ENCODE measurements at places on chromosomes 5 and 9.
A peak's percentile ranks its signal among the peaks of the same experiment; 100 is the strongest.

DNA sequence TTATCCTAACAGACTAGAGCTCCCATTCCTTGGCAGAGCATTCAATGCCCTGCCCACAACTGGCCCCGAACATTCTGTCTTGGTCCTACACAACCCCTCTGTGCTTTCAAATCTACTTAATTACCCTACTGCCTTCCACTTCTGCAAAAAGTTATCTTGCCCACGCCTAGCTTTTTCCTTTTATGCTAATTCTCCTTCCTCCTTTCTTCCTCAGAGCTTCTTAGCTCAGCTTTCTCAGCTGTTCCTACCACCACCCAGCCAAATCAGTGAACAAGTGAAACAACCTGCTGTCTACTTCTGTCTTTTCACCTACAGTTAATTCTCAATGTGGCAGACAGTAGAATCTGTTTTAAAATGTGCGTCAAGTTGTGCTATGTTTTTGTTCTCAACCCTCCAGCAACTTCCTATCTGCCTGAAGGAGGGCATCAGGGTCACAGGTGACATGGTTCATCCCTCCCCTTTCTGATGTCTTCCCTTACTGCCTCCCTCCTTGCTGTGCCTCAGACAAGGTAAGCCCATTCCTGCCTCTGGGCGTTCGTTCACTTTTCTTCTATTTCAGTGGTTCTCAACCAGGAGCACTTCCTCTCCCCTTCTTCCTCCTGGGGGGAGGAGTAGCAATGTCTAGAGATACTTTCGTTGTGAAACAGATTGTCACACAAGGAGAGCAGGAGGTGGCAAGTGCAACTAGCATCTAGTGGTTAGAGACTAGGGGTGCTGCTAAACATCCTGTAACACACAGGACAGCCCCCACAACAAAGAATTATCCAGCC is 1.3 kb upstream of the REEP5 start:
- DNase-seq: no peak

GRCh38 chr9:16012621-16013020 is 459.8 kb downstream of the CCDC171 start:
- no peak for DNase-seq

DNA sequence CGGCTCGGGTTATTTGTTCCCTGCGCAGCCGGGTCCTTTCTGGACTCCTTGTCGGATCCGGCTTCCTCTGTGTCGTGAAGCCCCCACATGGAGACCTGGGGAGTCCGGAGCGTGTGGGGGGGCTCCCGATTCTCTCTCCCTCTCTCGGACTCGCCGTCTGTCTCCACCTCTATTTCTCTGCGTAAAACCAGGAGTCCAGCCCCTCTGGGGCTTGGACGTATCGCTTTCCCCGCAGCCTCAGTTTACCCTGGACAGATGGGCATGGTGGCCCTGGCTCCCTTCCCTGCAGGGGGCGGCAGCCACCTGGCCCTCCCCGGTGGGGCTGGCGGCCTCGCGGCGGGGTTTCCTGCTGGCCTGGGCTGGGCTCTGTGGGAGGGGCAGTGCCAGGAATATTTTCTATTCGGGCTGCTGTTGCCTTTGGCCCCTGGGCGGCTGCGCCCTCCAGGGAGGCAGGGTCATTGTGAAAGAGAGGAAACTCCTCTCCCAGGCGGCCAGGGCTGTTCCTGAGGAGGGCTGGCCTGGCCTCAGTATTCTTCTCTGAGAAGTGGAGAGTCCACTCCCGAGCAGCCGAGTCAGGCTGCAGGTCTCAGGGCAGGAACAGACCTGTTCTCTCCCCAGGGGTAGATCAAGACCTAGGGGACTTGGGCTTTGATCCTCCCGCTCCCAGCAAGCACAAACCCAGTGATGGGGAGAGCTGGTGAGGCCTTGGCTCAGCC is 665 bp downstream of the ASS1 start:
- DNase-seq: no peak

DNA sequence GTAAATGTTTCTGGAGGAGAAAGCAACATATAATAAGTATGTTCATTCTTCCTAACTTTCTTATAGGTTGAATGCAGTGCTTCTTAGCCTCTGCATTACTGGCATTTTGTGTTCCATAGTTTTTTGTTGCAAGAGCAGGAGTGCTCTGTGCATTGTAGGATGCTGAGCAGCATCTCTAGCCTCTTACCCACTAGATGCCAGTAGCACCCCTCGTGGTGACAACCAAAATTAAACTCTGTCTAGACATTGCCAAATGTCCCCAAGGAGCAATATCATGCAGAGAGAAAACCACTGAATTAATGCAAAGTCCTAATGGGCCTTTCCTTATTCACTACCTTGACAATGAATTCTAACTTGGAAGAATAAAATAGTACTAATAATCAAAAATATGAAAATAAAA is 147.0 kb downstream of the GLIS3 start:
- DNase-seq: no peak

GRCh38 chr5:165282491-165282890 is 1777.1 kb downstream of the MAT2B start:
- DNase-seq: no peak

DNA sequence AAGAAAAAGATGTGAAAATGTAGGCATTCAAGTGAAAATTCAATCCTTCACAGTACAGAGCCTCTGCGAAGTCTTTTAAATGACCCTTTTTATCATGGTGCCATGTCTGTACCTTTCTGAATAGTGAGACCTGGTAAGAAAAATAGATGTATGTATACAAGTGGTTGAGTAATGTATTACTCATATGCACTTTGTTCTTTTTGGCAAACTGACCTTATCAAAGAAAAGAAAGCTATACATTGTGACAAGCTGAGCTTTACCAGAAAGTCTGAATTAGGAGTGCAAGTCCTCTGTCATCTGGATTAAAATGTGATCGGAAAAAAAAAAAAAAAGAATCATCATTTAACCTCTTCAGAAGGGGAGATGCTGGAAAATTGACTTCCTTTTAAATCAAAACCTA is 356.4 kb upstream of the CCNH start:
- no peak for DNase-seq

DNA sequence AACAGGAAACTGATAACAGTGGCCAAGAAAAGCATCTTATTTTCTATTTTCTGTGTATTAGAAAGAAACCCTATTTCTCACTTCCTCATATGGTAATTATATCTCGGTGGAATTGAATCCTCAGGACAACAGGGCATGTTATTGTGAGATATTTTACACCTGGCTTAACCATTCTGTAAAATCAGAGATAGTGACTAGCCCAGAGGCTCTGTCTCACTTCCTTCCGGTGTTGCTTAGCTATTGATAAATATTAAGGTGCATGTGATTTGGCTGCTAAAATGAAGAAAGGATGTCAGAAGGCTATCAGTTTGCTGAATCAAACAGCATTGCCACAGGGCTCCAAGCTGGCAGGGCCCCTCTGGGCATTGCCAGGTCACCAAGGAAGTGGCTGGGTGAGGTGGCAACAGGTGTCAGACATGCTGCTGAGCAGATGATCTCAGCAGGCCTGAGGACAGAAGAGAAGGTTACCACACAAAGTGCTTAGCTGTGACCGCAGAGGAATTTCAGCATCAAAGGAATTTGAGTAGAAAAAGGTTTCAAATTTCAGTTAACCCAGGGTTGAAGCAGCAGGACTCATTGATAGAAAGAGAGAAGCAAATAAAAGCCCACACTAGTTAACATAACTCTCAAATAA is 330.7 kb downstream of the PDE4D start:
- peak; percentile 7 for DNase-seq

DNA sequence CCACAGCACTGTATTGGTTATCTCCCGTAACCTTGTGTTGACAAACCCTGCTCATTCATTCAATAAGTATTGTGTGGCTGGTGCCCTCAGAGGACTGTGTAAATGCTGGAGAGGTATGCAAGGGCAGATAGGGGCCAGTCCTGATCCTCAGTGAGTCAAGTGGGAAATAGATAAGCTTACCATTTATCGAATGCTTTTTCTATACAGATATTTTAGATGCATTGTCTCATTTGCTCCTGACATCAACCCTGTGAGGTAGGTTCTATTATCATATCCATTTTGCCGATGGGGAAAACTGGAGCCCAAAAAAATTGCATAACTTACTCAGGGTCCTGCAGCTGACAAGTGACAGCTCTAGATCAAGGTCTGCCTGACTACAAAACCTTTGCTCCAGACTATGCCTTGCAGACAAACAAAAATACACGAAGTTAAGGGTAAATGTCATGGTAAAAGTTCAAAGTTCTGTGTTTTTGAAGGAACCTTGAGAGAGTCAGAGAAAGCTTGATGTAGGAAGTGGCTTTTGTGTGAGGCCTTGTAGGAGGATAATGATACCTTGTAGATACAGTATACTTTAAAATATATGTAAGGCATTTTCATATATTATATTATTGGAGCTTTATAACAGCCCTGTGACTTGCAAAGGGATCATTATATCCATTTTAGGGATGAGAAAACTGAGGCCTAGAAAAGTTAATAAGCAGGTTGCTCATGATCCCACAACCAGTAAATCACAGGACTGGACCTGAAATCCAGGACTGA is 22.7 kb downstream of the CYFIP2 start:
- no peak for DNase-seq

DNA sequence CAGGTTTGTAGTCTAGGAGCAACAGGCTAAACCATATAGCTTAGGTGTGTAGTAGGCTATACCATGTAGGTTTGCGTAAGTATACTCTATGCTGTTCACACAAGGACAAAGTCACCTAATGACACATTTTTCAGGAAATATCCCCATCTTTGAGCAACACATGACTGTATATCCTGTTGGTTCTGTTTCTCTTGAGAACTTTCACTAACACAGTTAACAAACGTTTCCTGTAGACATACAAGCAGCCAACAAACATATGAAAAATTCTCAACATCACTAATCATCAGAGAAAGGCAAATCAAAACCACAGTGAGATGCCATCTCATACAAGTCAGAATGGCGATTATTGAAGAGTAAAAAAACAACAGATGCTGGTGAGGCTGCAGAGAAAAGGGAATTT is 68.2 kb downstream of the NR2F1-AS1 start:
- no peak for DNase-seq

GRCh38 chr5:146027751-146028150 is 77.6 kb downstream of the PLAC8L1 start:
- no peak for DNase-seq

GRCh38 chr5:65625743-65626142 is 916 bp downstream of the SHLD3 start:
- DNase-seq: no peak

DNA sequence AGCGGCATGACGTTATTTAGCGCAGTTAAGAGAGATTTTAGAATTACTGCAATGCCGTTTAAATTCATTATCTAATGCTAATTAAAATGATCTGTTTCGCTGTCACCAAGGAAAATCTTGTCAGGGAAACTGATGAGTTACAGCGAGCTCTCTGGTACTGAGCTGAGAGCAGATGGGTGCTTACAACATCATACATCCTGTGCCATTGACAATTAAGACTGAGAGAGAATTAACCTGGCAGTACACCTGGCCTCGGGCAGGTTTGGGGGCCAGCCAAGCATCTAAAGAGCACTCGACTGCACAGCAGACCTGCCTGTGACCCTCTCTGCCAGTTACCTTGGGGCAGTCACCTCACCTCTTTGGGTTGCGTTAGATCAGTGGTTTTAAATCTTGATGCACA is 55.0 kb downstream of the PUM3 start:
- DNase-seq: no peak

DNA sequence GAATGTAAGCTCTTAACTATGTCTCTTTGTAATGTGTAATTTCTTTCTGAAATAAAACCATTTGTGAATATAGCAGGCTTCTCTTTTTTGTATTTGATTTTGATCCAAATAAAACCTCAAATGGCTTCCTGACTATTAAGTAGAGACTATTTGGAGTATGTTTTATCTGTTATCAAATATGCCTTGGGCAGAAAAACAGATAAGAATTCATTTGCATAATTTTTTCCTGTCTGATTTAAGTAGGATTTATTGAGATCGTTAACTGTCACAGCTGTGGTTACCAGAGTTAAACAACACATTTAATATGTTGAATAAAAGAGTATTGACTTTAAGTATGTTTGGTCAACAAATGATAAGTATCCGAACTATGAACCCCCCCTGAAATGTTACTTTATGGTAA is 104.9 kb downstream of the MELK start:
- no peak for DNase-seq

DNA sequence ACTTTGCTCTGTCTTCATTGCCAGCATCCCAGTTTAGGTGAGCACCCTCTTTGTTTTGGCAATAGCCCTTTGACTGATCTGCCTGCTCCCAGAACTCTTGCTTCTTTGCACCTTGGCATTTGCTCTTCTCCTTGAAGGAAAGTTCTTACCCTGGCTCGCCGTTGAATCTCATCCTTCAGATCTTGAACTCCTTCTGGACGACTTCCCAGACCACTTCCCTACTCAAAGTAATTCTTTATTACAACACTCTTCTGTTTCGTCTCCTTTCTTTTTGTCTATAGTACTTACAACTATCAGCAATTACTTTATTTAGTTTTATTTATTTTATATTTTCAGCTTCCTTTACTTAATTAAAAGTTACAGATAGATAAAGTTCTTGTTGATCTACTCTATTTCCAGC is 1510.1 kb downstream of the MAT2B start:
- no peak for DNase-seq

- no peak for DNase-seq
These were observed 117.0 kb downstream of the GAS1 start for GRCh38 chr9:86830356-86830755.

DNA sequence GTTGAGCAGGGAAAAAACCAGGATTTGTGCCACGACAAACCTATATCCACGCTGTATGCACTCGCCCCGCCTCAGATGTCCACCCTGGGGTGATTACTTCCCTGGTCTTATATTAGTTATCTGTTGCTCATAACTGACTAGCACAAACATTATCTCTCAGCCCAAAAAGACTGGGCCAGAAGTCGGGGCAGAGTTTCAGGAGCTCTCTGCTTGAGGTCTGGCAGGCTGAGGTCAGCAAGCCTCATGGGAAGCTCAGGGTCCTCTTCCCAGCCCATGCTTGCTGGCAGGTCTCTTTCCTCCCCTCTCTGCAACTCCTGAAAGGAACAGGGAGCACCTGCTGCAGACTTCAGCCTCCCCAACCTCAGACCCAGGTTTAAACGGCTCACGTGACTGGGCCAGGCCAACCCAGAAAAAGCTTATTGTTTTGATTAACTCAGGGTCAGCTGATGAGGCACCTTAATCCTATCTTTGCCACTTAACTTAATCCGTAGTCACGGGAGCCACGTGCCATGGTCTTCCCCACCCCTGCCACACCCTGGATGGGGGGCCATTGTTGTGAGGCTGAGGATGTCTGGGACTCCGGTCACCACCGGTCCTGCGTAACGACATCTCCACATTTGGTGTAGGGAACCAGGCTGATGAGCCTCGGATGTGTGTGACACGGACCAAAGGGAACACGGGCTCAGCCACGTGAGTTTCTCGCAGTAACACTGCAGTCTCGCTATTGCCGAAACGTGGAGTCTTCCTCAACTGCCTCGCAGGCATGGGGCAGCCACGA is 123.7 kb upstream of the IRX4 start:
- no peak for DNase-seq

DNA sequence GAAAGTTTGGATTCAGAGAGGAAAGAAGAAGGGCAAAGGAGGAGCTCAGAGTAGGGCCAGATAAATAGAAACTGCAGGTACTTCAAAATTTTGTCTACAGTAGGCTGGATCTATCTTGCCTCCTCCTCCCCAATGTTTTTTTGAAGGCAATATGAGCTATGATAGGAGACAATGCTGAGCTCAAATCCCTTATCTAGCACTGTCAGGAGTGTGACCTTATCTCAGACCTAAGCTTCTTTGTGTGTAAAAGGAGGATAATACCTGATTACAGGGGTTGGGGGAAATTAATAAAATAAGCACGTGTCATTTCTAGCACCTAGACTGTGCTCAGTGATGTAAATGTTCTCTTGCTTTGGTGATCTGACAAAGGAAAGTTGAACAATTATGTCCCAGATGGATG is 137.8 kb upstream of the CD180 start:
- DNase-seq: no peak

GRCh38 chr5:122471031-122471751 is 159.2 kb downstream of the SNCAIP start:
- DNase-seq: no peak
